ENCODE measurements at places on chromosomes 1 and 21.
A peak's percentile ranks its signal among the peaks of the same experiment; 100 is the strongest.

DNA sequence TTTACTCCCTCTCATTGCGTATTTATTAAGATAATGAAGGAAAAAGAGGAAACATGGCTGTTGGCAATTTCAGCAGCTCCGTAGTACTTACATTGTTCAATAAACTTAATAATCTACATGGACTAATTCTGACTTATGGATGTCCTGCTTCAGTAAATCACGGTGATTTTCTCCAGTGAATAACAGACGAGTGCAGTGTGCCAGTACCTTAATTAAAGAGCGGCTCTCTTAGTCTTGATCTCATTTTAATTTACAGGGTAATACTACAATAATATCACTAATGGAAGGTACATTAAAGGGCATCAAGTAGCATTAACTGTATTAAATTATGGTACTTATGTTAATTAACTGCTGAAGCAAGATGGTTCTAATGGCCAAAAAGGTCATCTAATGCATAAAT lies 187.2 kb downstream of the NTNG1 start:
- DNase-seq = no peak

DNA sequence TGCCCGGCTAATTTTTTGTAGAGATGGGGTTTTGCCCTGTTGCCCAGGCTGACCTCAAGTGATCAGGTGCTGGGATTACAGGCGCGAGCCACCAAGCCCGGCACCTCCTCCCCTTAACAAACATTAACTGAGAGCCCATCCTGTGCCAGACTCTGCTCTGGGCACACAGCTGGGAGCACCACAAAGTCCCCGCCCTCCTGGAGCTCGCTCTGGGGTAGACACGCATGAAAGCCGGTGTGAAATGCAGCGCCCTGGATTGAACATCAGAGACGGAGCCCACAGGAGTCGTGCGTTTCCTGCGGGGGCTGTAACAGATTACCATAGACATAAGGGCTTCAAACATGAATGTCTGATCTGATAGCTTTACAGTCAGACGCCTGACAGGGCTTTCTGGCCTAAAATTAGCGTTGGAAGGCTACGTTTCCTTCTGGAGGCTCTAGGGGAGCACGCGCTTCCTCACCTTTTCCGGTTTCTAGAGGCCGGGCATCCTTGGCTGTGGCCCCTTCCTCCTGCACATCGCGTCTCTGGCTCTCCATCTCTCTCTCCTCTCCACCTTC lies 14.3 kb downstream of the SLC27A3 start:
- no peak for DNase-seq

GRCh38 chr21:21184771-21185528 lies 186.7 kb downstream of the NCAM2 start:
- DNase-seq = no peak

DNA sequence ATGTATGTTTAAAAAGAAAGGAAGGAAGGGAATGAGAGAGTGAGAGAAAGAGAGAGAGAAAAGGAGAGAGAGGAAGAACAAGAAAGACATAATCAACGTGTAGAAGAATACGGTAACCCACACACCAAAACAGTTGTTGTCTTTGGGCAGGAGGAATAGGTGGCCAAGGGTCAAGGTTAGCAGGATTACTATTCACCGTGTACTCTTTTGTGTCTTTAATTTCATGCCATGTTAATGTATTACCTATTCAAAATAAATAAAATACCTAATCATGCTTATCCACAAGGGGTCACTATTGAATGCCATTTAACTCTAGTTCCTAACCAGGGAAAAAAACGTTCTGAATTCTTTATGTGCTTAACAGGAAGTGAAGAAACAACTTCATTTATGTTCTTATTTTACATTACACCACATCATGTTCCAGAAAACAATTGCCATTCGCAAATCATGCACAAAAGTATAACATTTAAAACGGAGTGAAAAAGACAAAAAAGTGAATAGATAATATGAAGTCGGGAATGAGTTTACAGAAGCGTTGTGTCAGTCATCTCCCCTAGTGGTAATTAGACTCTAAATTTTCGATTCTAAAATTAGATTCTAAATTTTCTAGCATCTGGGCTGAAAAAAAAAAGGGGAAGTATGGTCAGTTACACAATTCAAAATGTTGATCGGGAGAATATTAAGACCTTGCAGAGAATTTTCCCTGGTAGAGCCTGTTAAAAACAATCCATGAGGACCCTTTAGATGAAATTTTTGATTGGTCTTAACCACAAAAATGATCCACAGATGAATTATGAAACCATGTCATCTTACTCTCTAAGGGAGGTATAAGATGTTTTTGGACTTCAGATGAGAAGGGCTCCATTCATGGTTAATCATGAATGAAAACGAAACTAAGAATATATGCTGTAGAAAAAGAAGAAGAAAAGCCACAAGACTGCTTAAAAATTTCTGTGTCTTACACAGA lies 700 bp upstream of the KMO start:
- peak; percentile 56 for DNase-seq

GRCh38 chr21:27219068-27219467 lies 252.2 kb upstream of the ADAMTS5 start:
- DNase-seq = no peak

DNA sequence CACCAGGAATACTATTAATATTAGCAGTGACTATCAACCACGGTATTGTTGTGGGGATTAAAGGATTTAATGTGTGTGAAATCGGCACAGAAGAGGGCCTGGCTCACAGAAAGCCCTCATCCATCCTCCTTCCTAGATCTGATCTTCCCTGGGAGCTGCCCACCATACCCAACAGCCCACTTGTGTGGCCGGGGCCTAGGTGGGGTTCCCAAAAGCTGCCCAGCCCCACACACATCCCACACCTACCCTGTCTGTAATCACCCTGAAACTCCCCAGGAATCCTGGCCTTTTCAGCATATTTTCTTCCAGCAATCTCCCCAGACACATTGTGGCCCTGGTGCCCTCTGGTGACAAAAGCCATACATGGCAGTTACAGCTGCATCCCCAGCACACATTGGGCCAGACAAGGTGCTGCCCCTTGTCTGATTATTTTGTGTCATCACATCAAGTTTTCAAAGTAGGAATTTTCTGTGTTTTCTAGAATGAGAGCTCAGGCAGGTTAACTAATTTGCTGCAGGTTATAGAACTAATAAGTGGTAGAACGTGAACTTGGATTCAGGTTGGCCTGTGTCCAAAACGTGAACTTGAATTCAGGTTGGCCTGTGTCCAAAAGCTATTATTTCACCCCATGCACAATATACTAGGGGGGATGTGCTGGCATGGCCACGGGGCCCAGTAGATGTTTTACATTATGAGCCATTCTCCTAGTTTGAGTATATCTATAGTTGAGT lies 5.3 kb upstream of the SLC6A9 start:
- DNase-seq = no peak

DNA sequence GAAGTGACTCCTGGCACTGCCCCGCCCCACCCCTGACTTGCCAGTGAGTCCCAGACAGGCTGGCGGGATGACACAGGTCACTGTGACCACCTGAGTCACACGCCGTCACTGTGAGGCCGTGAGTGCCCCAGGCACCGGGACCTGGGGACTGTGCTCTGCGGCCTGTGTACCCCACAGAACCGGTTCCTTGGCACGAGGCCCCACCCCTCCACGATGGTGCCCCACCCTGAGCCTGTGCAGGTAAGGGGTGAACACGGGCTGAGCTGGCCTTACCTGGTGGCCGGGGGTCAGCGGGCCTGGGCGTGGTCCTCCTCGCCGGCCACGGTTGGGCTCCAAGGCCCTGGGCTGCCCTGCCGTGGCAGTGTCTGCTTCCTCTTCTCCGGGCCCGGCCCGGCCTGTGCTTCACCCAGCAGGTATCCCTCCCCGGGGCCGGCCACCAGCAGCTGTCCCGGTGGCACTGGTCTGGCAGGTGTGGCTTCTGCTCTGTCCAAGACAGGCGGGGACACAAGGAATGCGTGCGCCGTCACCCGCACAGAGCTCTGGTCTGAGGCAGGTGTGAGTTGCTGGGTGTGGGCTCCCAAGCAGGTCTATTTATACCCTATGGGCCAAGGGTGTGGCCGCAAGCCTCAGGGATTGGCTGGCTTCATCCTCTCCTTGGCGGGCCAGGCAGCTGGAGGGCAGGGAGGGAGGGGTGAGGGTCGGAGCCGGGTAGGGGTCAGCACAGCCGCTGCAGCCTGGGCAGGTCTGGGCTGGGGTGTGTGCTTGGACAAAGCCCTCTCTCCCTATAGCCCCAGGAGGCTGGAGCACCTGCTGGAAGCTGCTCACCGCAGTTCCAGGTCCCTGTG lies at the start of gene RNF223:
TSS of gene RNF223 (minus strand) at position 564 of the 845 bp plus-strand sequence. CDS start 1,740 bp downstream, outside the sequence.
- DNase-seq = no peak

DNA sequence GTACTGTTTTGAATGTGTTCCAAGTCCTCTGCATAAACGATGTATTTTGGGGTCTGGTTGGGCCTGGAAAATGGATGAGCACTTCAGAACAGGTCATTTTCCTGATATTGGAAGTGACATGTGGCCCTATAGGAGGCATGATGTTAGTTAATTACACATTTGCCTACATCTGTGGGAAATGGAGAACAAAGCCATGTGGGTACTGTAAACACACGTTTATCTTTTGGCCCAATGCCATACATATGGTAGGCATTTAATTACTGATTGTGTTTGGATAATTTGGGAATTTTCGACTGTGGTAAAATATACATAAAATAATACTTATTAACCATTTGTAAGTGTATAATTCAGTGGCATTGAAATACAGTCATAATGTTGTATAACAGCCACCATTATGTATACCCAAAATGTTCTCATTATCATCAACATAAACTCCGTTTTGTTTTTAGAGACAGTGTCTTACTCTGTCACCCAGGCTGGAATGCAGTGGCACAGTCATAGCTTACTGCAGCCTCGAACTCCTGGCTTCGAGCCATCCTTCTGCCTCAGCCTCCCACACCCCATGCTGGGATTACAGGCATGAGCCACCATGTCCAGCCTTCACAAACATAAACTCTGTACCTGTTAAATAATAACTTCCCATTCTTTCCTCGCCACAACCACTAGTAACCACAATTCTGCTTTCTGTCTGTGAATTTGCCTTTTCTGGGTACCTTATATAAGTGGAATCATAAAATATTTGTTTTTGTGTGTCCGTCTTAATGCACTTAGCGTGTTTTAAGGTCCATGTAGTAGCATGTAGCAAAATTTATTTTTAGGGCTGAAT lies 11.9 kb upstream of the RNPEP start:
- DNase-seq = no peak

GRCh38 chr21:46111857-46112724 lies 14.2 kb downstream of the COL6A2 start:
- no peak for DNase-seq

DNA sequence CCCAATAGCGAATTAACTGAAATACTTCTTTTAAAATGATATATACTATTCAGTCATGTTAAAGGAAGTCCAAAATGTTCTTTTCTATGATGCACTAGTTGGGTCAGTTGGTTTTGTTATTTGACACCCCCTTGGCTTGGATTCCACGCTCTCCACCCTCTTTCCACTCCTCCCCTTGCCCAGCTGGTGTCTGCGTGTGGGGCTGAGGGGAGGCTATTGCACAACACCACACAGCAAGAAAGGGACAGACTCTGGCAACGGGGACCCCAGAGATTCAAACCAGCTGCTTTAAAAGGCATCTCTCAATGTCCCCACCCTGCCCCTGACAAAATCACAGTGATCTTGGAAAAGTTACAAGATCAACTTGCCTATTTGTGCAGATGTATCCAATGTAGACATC lies 394.3 kb downstream of the TGFB2 start:
- DNase-seq = no peak

DNA sequence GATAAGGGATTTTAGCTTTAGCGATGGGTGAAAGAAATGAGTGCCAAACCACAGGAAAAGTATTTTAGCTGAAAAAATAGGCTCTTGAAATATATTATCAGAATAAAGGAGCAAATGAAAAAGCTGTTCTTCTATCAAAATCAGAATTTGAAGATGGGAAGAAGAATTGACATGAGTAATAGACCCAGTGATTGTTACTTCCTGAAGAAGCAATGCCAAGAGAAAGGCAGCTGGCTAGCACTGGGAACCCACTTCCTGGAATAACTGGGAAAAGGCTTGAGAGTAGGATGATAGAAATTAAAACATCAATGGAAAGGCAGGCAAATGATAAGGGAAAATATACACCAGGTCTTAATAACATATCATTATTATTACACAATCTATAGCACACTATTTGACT lies 29.9 kb upstream of the LYPLAL1 start:
- no peak for DNase-seq

GRCh38 chr1:231091415-231091814 lies 51.4 kb upstream of the FAM89A start:
- no peak for DNase-seq

GRCh38 chr21:33247599-33247998 lies 17.9 kb downstream of the IFNAR2 start:
- no peak for DNase-seq

GRCh38 chr1:165216254-165216653 lies 140.3 kb downstream of the LMX1A start:
- no peak for DNase-seq

DNA sequence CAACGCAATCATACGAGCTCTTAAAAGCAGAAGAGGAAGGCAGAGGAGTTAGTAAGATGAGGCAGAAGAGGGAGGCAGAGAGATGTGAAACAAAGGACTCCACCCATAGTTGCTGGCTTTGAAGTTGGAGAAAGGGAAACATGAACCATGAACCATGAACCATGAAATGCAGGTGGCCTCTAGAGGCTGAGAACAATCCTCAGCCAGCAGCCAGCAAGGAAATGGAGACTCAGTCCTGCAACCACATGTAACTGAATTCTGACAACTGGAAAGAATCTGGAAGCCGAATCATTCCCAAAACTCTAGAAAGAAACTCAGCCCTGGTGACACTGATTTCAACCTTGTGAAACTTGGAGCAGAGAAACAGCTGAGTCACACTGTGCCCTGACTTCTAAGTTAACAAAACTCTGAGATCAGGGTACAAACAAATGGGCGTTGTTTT lies 10.1 kb downstream of the DIPK1A start:
- DNase-seq = no peak

DNA sequence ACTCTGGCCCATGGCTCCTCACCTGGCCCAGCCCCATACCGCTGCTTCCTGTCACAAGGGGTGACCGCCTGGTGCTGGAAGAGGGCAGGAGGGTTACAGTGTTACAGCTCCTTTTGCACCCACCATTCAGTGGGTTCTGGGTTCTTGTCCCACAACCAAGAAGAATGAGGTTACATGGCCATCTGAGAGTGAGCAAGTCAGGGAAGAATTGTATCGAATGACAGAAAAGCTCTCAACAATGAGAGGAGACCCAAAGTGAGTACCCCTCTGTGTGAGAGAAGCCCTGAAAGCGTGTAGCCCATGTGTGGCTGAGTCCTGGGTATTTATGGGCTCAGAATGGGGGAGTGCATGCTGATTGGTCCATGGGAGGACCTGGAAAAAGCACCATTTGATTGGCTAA lies 888.5 kb downstream of the ADGRL2 start:
- no peak for DNase-seq

DNA sequence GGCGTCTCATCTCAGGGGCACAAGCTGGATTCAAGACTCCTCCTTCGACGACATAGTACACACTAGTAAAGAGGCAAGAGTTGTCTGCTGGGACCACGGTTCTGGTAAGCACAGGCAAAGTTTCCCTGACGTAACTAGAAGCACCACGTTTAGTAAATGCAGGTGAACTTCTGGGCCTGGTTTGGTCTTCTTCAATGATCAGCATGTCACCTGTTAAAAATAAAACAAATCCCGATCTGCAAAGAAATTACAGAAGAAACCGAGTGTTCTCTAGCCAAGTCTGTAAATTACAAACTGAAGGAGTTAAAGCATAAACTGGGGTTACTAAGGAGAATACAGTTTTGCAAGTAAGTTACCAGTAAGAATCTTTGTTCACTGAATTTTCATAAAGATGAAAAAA lies 1.5 kb downstream of the YOD1 start:
- no peak for DNase-seq

- DNase-seq = no peak
These were observed 328.0 kb downstream of the NPHP4 start for GRCh38 chr1:5664081-5664768.
